Stimulated activated CD8-positive, alpha-beta memory T cell treated with anti-CD3 and anti-CD28 coated beads, Interleukin-4, amount 100 ng/mL, for 4 hours (primary cell): ENCODE measurements at places on chromosomes 12 and 14.

DNA sequence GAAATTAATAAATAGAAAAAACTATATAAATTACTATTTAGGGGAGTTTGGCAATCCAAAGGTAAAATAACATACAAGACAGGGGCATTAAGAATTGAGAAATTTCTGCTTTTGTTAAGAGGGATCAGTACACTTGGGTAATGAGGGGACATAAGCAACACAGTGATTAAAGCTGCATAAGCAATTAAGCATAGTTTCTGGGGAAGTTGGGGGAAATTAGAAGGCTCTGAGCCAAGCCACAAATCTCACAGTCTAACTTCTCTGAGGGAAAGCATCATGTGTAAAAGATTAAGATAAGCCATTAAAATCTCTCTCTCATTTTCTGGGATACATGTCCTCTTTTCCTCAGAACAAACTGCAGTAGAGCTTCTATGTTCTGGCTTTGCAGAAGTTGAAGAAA, 533.9 kb upstream of the LRFN5 start:
- no peak for DNase-seq

DNA sequence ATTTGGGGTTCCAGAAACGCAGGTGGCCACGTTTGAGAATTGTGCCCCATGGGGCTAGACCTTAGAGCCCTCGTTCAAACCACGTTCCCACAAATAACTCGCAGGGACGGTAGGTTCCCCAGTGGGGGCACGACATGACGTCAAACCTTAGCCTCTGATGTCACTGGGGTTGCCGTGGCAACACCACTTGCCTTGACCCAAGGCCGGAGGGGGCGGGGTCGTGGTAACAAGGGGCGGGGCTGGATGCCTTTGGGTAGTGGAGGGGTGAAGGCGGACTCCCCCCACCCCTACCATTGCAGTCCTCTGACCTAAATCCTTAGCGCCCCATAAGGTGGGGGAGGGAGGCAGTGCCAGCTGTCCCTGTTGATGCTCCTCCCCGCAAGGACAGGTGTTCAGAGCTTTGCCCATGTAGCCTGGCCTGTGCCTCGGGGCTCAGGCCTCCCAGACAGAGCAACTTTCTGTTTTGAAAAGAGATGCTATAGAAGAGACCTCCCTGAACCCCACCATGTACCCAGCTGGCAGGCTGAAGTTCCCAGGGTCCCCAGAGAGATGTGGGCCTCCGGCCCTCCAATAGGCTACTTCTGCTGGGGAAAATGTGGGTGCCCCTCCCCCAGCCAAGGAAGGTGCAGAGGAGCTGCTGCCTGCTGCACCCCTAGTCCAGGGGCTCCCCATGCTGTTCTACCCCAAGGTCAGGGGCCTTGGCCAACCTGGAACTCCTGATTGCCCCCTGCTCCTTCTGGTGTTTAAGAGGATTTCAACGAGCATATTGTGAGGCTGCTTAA, 1.9 kb downstream of the FAM222A start:
- DNase-seq: no peak

DNA sequence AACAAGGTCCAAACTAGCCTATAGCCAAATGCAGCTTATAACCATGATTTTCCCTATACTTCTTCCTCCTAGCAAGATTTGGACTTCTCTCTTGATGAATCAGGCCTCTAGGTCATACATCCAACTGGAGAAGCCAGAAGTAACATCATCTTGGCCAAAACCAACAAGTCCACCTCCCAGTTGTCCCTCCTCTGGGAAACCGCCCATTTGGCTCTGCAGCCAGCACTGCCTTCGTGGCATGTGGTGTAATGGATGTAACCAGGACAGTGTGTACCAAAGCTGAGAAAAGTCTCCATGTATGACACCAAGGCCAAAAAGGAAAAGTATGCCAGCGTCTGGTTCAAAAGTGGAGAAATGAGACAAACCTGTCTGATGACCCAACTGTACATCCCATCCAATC, 59.3 kb upstream of the VASH1 start:
- DNase-seq: no peak

DNA sequence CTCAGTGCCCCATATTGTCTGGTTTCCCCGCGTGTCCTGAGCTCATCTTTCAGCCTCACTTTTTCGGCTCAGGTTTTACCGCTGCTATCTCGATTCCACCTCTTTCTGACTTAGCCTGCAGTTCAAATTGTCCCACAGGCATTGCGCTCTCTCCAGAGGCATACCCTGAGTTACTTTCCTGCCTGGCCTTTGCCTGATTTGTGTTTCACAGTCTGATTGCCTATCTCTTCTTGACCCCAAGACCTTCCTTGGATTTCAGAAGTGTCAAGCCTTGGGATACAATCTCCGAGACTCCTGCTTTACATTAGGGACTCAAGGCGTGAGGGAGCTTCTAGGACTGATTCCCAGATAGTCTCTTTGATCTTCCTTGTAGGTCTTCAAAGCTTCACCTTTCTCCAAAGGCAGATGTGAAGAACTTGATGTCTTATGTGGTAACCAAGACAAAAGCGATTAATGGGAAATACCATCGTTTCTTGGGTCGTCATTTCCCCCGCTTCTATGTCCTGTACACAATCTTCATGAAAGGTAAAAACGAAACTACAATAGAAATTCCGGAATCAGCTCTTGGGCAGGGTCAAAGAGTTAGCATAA, 629 bp downstream of the LETMD1 start:
- DNase-seq: no peak
